ENCODE measurements at places on chromosomes 6 and 20.

DNA sequence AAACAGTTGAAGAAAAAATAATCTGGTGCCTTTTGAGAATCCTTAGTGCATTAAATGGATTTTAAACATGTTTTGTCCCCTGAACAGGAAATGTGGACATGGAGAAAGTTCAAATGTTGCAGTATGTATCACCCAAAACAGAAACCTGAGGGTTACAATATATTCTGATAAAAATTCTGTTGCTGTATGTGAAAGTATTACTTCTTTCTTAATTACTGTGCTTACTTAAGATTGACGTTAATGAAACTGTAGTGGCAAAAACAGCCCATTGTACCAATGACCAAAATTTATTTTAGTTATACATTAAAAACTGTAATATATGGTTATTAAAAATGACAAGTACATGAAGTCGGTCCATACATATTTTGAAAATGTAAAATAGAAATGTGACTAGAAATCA lies 100.6 kb downstream of the PRDM1 start:
- DNase-seq: no peak

- DNase-seq: no peak
These were observed 24.6 kb upstream of the TAAR1 start for GRCh38 chr6:132683543-132683942.

DNA sequence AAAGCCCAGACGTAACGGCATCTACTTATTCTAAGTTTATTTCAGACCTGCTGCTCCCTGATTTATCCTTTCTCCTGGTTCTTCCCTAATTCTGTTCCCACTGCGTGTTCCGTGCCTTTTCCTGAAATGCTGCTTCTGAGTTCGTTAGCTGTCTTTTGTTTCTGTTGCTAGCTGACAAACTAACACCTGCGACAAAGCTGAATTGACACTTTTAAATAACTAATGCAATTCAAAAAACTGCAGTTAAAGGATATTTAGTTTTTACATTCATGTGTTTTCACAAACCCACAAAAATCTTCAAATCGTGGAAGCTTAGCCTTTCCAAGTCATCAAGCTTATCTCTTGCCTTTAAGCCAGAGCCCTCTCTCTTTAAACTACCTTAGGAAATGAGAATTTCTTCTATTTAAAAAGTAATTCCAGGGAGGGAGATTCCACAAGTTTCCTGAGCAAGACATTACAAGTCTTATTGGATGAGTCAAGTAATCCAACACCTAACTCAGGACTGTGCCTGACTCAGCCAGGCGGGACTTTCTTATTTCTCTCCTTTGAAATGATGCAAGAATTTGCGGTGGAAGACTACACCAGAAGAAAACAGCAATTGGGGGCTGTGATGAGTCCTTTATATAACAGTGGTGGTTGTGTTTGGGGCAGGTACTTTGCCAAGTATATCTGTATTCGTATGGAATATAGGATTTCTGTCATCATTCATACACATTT lies 6.3 kb downstream of the ADTRP start:
- DNase-seq: no peak

DNA sequence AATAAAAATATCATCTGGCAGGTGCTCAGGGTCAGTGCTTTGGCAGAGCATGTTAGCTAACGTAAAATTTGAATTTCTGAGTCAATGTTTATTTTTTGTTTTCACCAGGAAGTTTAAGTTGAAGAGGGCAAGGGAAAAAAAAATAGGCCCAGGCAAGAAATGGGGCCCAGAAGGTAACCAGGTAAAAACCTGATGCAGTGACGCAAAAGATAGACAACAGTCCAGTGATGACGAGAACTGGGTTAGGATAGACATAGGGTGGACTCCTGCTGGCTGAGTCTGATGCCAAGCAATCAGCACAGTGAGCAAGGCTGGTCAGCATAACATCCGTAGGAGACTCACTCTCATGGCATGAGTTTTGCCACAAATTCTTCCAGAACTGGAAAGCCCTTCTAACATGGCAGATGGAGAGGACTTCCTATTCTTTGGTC lies 42.2 kb downstream of the ZHX3 start:
- no peak for DNase-seq

GRCh38 chr20:9627219-9627618 lies 112.8 kb downstream of the LAMP5 start:
- DNase-seq: no peak

- peak; percentile 66 for DNase-seq
These were observed 7.3 kb upstream of the ULBP2 start for GRCh38 chr6:149934249-149935156.

GRCh38 chr6:66985816-66986215 lies 1278.8 kb upstream of the EYS start:
- DNase-seq: no peak

DNA sequence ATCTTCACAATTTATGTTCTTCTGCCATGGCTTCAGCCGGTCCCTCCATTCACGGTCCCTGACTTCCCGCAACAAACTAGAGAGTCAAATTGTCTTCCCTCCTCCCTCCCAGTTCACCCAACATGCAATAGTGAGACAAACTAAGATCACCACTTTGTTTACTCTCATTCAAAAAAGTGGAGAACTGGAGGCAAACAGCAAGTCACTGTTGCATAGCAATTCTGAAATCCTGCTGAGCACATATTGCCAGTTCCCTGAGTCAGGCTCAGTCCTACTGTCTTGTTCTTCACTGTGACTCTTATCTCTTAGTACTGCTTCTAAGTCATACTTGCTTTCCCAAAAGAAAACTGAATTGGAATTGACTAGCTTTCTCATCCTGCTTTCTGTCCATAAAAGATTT lies 287.2 kb upstream of the SASH1 start:
- no peak for DNase-seq

GRCh38 chr6:10033223-10033829 lies 381.5 kb downstream of the TFAP2A start:
- no peak for DNase-seq

- no peak for DNase-seq
These were observed 11.2 kb upstream of the SERPINB9 start for GRCh38 chr6:2914318-2914660.

GRCh38 chr6:28606424-28607391 lies 81.0 kb downstream of the GPX5 start:
- DNase-seq: peak; percentile 82

DNA sequence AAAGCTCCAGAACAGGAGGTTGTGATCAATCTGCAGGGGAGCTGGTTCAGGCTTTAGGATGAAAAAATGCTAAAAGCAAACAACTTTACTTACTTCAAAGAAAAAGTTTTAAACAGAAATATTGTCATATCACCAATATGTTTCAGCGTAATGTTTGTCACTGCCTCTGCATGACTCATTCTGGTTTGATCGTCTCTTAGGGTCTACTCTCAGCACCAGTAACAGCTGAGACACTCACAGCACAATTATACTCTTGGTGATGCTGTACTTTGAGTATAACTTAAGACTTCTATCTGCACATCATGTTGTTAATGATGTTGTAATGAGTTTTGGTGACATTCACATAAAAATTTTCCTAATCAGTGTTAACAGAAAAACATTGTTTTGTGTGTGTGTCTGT lies 665.4 kb downstream of the EPM2A start:
- no peak for DNase-seq

- no peak for DNase-seq
These were observed 65.6 kb downstream of the ADNP start for GRCh38 chr20:50865591-50865990.

GRCh38 chr6:83378621-83379388 lies 52.0 kb downstream of the ME1 start:
- no peak for DNase-seq

DNA sequence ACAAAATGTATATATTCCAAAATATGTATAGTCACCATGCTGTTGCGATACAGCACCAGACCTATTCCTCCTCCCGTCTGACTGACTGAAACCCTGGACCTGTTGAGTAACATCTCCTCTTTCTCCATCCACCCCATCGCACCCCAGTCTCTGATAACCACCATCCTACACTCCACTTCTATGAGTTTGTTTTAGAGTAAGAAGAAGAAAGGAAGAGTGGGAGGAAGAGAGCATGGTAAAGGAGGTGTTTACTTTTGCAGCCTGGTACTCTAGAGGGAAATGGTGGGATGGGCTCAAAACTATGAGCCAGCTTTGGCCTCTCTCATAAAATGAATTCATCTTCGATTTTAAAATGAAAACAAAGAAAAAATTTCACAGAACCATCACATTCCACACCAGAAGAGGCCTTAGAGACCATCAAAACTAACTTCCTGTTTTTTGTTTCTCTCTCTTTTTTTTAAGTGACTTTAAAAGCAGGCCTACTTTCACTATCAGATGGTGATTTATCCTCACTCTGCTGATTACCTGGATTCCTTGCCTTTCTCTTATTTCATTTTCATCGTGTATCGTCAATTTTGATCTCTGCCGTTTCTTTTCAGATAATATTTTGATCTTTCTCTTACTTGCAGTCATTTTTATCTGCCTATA lies 16.8 kb upstream of the FUCA2 start:
- DNase-seq: no peak

- no peak for DNase-seq
These were observed 576.4 kb downstream of the PRKN start for GRCh38 chr6:162151021-162151665.

GRCh38 chr6:27829453-27830211 lies 82.6 kb downstream of the OR2B2 start:
- no peak for DNase-seq

DNA sequence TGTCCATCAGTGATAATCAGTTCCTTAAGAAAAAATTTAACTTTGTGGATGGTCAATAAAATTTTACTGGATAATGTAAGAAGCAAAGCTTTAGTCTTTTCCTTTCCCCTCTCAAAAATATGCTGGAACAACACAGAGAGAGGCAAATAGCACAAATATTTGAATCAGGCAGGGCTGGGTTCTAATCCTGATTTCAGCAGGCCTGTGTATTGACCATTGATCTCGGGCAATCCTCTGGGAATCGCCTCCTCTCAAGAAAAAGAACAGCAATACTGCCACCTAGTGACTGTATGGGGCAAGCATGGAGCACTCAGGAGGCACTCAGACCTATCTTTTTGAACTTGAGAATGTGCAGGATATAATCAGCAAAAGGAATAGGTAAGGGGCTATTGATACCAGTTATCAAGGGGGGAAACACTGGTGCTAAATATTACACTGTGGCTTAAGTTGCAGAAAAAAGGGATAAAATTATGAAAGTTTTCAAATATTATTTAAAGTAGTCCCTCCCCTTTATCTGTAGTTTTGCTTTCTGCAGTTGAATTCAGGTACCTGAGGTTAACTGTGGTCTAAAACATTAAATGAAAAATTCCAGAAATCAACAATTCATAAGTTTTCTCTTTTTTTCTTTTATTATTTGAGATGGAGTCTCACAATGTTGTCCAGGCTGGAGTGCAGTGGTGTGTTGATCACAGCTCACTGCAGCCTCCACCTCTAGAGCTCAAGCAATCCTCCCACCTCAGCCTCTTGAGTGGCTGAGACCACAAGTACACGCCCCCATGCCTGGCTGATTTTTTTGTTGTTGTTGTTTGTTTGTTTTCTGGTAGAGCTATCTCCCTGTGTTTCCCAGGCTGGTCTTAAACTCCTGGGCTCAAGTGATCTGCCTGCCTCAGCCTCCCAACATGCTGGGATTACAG lies 91.8 kb upstream of the NHSL1 start:
- DNase-seq: peak; percentile 64

GRCh38 chr6:14502551-14502950 lies 385.0 kb downstream of the CD83 start:
- no peak for DNase-seq

GRCh38 chr6:137830511-137830911 lies 36.5 kb upstream of the TNFAIP3 start:
- DNase-seq: no peak

- DNase-seq: no peak
These were observed 59.5 kb downstream of the BMP6 start for GRCh38 chr6:7785243-7786035.

DNA sequence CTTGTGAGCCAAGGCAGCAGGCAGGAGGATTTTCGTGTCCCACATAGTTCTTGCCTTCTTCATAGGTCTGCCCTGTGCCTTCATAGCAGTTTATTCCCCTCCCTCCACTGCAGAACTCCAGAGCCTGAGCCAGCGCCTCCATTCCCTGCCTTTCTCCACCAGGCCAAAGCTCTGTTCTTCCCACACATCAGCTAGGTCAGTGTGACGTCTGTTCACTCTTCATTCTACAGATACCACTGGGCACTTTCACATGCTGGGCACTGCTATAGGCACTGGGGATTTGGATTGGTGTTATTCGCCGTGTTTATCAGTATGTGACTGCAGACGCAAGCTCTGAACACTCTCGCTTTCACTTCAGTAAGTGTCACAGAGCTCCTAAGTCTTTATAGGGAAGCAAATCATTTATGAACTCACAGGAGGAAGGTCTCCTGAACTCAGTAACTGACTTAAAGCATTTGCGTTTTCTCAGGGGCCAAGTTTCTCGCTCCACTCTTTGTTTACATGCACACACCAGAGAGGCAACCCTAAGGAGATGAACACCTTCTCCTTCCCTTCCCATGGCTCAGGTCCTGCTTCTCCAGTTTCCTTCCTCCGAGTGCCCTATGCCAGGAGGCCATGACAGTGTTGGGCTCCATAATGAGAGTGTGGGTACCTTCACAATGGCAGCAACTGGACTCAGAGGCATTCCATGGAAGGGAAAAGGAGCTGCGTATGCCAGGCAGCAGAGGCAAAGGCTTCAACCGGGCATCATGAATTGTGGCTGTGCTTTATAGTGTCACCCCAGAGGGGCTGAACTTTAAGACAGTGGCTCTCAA lies 6.3 kb upstream of the APMAP start:
- DNase-seq: peak; percentile 7

GRCh38 chr6:13407709-13408695 lies 79.4 kb downstream of the GFOD1 start:
- DNase-seq: no peak

- DNase-seq: no peak
These were observed 112.6 kb upstream of the SLC24A3 start for GRCh38 chr20:19099596-19100545.

GRCh38 chr20:62682912-62683517 lies 25.6 kb upstream of the NTSR1 start:
- DNase-seq: no peak

DNA sequence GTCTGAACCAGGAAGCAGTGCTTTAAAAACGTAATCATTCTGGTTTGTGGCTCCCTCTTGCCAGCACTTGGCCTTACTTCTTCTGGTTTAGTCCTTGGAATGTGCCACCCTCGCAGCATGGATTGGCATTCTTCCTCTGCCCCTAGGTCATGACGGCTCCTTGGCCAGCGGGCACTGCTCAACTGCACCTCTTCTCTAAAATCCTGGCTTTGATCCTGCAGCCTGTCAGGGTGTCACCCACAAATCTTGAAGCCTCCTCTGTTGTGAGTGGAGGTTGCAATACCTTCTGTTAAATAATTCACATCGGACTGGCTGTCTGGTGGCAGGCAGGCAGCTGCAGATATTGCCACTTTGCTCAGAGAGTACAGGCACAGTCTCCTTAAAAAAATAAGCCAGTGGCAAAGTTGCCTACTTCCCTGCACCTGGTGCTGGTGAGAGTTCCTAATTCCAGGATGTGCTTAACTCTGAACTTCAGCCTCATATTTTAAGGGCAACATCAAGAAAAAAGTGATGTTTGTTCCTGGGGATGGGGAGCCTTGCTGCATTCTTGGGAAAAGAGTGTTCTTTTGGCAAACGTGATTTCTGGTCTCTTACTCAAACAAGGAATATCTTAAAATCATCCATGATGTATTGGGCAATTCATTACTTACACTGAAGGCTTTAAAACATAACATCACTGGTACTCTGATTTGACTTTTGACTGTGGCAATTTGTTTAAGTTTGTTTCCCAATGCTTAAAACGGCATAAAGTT lies 179.8 kb downstream of the FOXA2 start:
- DNase-seq: no peak

Measured in femur (tissue), 1 donor.